Fibroblast of lung (primary cell): ENCODE measurements at places on chromosomes 6 and 20. TPM values are rescaled to one million over a fixed set of nuclear protein-coding genes. Genes with fewer than 3 reads are reported as not detected.

GRCh38 chr6:156485150-156485549 lies 292.0 kb upstream of the ARID1B start:
- no peak for DNase-seq

- DNase-seq, result no peak
Measured at GRCh38 chr20:42350521-42350920, 732.3 kb upstream of the CHD6 start.

DNA sequence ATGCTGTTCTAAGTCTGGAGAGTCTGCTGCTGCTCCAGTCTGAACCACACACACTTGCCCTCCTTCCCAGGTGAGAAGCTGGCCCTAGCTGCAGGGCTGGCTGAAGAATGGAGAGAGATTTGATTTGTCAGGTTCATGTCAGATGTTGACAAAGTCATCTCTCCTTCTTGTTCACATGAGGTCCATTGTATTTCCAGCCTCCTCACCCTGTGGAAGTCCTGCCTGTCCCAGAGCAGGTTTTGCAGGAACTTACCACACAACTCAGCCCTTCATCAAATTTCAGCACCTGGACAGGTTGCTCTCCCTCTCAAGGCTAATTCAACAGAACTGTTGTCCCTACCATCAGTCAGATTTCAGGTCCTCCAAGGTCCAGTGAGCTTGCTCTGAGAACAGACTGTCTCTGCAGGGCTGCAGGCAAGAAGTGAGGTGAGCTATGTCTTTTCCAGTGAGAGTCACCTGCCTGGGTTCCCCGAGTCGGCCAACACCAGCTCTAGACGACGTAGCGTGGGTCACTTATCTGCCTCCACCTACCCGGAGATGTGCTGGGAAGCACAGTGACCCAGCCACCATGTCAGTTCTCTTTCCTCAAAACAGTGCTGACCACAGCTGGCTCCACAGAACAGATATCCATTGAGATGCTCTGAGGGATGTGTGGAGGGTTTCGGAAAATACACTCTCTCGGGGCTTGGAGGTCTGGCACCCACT lies 58.0 kb upstream of the CD93 start:
- no peak for DNase-seq

DNA sequence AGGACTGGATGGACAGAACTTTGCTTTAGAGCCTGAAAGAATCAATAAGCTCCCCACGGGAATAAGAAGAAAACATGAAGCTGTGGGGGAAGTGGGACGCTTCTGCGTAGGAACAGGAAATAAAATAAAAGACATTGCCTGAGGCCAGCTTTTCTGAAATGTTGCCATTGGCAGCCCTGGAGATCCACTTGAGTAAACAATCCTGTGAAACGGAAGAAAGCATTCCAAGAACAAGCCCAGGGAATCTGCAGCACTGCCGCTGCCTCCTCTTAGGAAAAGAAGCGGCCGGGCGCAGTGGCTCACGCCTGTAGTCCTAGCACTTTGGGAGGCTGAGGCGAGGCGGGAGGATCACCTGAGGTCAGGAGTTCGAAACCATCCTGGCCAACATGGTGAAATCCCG lies 182.3 kb upstream of the RALGAPA2 start:
- DNase-seq, result no peak

DNA sequence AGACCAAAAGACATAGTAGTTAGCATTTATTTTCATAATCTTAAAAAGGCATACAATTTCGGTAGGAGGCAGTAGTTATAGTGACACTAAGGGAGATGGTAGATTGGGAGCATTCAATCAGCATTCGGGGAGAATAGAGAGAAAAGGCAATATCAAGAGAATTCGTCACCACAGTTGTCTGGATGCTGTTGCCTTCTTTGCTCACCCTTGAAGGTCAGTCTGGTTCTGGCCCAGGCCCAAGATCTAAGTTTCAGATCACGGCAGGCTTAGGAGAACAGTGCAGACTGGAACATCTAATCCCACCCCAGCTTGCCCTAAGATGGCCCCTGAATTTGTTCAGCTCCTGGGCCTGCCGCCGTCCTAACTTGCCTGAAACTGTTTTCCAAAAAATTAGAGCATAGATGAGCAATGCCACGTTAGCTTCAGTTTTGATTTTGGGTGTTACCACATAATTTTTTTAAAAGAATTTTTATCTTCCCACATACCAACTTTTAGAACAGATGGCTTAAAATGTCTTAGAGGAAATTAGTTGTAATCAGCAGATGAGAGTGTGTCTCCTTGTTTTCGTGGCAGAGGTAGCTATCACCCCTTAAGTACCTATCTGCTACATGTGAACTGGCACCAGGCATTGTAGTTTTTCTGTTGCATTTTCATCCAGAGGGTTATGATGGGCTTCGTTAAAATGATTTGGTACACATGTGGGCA lies 8.3 kb upstream of the CEP85L start:
- DNase-seq, result no peak

- no peak for DNase-seq
Measured at GRCh38 chr20:32488066-32488838, 96.9 kb downstream of the NOL4L start.

DNA sequence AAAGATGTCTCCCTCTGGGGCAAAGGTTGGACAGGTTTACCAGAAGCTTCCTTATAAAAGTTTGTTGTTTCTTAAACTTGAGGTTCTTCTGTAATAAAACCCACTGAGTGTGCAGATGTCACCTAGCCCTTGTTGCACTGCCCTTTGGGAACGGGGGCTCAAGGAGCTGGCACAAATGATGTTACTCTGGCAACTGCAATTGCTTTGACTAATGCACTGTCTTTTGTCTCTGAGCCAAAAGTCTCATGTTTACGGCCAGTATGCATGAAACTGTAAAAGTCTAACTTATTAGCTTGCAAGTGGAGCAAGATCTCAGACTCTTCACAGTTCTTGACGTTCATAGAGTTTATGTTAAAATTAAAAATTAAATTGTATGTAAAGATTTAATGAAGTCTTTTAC lies 655.7 kb downstream of the EPHA7 start:
- no peak for DNase-seq

DNA sequence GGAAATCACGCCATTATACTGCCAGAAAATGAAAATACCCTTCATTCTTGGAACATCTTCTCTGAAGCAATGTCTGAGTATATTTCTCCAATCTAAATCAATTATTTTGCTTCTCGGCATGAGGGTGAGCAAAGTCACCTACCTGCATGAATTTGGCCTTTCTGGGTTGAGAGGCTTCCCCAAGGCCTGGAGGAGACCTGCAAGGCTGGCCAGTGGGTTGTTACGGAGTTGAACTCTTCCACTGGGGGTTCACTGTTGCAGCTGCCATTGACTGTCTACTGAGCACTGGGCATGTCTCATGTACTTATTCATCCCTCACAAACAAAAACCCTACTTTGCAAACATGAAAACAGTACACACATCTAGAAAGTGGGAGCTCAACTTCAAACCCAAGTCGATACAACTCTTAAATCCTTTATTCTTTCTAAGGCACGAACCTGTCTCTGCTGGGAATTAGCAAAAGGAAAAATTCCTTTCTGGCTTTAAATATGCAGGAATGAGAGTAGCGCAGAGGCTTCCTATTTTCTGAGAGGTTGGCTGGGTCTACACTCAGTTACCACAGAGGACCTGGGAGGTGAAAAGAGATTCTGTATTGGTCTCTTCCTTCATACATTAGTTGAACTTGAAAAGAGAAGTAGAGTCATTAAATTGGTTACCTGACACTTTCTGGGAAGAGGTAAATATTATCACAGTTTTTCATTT lies 87.6 kb upstream of the SGK1 start:
- no peak for DNase-seq

DNA sequence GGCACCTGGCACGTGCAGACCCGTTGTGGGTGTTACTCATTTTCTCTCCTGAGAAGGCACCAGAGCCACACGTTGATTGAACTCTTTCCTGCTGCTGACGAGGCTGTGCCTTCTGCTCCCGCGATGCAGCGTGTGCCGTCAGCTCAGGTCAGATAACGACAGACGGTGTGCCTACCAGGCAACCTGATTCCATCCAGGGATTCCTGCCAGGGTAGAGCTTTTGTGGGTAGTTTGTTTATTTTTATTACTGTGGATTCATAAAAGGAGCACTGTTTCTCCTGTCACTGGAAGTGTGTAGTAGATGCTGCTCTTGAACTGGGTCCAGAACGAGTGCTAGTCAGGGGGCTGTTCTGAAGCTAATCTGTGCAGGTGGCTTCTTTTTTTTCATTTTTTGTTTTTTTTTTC lies 20.7 kb downstream of the PRPF6 start:
- peak; percentile 54 for DNase-seq

GRCh38 chr20:1844325-1845162 lies 50.7 kb upstream of the SIRPA start:
- peak; percentile 85 for DNase-seq

The C6orf163 gene
- 1.8 and 2.8 TPM in 2 replicates for total RNA-seq

The C6orf132 gene
- 1.0 and 1.2 TPM in 2 replicates for total RNA-seq

The BCL2L1 gene
- total RNA-seq, result 50.8 and 77.1 TPM in 2 replicates

The C20orf144 gene
- under 0.01 and 0.17 TPM in 2 replicates for total RNA-seq

The PCSK2 gene
- under 0.01 TPM in 1 of 2 replicates, not detected in the other for total RNA-seq

The FGD2 gene
- total RNA-seq, result not detected in 2 replicates

The VWA7 gene
- under 0.01 and 0.66 TPM in 2 replicates for total RNA-seq

The CABLES2 gene
- 0.51 and 0.66 TPM in 2 replicates for total RNA-seq

The TMEM244 gene
- total RNA-seq, result not detected in 2 replicates

The HRH3 gene
- total RNA-seq, result not detected in 2 replicates

The GABRR2 gene
- total RNA-seq, result 0.17 and 0.26 TPM in 2 replicates

The GTSF1L gene
- not detected in 2 replicates for total RNA-seq

The TRIM10 gene
- total RNA-seq, result not detected in 2 replicates

The MYH7B gene
- total RNA-seq, result 0.26 and 0.33 TPM in 2 replicates

The SOX12 gene
- 5.6 and 7.3 TPM in 2 replicates for total RNA-seq

The CST5 gene
- not detected in 2 replicates for total RNA-seq
